ENCODE measurements at places on chromosomes 13 and 19.

- peak; percentile 74 for DNase-seq
Measured at GRCh38 chr19:47047763-47048405, 540 bp downstream of the TMEM160 start.

DNA sequence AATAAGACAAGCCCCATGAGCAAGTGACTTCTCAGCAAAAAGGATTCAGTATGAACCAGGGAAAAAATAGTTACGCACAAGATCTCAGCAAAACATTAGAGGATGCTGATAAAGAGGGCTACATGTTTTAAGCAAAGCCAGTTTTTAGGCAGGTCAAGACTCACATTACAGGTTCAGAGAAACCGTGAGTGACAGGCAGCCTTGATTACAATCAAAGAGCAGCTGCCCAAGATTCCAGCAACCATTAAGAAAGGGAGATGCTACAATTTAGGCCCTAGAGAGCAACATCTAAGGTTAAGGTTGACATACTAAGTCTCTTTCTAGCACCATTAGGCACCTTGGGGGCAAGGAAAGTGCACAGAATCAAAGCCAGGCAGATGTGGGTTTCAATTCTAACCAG is 2.8 kb upstream of the SLC7A1 start:
- no peak for DNase-seq

GRCh38 chr13:100566543-100566942 is 22.0 kb downstream of the GGACT start:
- no peak for DNase-seq

GRCh38 chr19:13122980-13123957 is 5.2 kb downstream of the NACC1 start:
- no peak for DNase-seq

DNA sequence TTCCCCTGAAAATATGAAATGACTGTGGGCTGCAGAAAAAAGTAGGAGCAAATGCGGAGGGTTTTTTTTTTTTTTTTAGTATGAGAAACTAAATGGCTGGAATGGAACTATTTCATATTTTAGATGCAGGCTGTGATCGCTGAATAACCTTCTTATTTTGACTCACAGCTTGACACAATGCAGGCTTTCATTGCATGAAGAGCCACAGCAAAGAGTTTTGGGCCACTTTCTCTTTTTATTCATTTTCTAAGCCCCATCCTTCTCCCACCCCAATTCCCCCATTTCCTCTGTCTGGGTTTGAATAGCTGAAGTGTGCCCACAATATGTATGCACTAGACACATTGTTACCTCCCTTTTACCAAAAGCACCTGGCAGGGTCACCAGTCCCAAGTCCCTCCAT is 125.9 kb downstream of the COG6 start:
- DNase-seq = no peak

- DNase-seq = no peak
Measured at GRCh38 chr19:14054721-14055120, 7.2 kb downstream of the PALM3 start.

DNA sequence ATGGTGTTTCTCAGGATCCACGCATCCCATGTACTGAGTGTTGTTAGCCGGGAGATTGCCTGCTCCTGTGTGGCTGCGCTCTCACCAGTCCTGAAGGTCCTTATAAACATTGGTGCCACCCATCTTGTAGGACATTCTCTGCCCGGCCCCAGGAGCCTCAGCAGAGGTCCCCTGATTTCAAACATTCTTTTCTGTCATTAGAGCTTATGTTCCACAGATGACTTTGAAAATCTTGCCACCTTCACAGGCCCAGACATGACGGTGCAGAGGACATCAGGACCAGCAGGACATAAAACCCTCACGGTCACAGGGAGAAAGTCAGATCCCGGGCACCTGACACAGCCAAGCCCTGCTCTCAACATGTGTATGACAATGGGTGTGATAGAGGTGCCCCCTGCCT is 33.2 kb upstream of the PEPD start:
- no peak for DNase-seq

DNA sequence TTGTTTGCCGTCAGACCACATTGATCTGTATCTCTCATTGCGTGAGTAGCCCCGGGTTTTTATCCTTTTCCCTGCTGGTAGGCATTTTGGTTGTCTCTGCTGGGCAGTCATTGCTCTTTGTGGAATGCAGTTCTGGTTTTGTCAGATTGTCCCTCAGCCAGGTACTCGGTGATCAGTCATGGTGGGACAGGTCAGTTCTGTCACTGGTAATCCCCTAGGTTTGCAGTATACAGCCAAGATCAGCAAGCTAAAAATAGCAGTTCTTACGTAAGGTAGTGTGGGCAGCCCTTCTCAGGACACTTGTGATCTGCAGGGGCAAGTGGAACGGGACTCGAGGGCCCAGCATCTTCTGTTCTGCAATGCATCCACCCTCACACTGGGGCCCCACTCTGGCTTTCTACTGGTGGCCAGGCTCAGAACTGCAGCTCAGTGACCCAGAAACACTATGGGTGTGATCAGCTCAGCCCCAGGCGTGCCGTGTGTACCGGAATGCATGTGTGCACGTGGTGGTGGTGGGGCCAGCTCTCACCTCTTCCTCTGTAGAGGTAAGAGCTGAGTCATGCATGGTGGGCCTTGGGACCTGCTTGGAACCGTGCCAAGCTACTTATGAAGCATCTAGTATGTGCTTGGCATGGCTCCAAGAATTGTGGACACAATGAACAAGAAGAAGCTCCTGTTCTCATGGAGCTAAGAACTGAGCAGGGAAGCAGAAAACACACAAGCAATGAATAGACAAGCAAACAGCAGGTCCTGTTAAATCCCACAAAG is 6.3 kb downstream of the PLEKHF1 start:
- DNase-seq = peak; percentile 75

- DNase-seq = no peak
Measured at GRCh38 chr13:97141564-97142005, 80.5 kb upstream of the MBNL2 start.

DNA sequence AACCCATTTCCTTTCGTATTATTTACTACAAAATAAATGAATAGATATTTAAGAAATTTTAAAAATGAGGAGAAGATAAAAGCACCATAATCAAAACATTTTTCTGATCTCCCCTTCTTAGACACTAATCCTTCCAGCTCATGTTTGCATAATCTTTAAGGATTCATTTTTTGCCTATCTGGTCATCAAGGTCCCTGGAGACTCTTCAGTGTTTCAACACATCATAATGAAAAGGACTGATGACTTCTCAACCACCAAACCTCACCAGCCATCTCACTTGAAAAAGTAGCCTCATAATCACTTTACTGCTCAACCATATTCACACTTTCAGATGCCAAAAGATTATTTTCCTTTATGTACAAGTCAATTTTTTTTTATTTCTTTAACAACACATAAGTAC is 80.1 kb downstream of the DCLK1 start:
- no peak for DNase-seq

DNA sequence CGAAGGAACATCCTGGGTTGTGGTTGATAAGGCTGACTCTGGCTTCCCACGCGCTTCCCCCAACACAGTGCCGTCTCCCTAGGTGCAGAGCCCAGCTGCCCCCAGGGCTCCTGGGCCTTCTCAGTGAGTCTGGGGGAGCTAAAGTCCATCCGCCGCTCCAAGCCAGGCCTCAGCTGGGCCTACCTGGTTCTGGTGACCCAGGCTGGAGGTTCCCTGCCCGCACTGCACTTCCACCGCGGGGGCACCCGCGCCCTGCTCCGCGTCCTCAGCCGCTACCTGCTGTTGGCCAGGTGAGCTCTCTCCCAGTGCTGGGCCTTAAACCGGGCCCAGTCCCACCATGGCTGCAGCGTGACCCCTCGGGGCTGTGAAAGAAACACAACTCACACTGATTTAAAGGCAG is 3.7 kb downstream of the TBC1D17 start:
- DNase-seq = no peak

- no peak for DNase-seq
Measured at GRCh38 chr19:54426291-54426931, 11.1 kb downstream of the TTYH1 start.

DNA sequence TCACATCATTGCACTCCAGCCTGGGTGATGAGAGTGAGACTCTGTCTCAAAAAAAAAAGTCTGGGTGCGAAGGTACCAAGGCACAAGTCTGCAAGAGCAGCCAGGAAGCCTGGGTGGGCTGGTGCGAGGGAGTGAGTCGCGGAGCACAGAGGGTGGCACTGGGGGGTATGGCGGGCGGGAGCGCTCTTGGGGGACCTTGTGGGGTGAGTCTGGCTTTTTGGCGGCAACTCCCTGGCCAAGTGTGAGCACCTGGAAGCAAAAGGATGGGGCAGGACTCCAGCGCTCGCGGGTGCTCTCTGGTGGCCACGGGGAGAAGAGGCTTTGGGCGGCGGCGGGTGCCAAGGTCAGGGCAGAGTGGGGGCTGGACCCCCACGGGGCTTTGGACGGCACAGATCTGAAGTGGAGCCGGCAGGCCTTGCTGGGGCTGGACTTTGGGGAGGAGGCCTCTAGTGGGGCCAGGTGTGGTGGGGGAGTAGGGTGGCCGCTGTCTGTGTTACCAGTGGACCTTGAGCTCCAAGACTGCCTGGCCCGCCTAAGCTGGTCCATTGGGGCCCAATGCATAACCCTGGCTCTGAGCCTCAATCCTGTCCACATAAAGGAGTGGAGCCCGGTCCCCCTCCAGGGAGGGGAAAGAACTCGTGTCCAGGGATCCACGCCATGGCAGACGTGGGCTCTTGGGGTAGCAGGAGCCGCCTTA is 1.6 kb downstream of the P2RY11 start:
- peak; percentile 41 for DNase-seq

DNA sequence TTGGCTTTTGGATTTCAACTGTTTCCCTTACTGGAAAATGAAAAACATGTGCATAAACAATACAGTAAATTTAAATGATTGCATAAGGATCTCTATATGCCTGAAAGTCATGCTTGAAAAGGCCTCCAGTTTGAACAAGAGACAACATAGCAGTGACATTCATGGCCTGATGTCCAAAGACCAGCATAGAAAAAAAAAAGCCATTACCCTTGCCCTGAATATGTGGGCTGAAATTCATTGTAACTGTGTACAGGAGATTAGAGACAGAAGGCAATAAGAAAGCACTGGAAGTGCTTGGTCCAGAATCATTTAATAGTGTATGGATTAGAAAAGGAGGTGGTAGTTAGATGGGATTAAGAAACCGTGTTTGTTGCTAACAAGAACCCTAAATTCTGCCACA is 15.4 kb downstream of the MIR17HG start:
- no peak for DNase-seq

GRCh38 chr19:5933391-5934068 is 19.5 kb downstream of the CAPS start:
- DNase-seq = no peak

DNA sequence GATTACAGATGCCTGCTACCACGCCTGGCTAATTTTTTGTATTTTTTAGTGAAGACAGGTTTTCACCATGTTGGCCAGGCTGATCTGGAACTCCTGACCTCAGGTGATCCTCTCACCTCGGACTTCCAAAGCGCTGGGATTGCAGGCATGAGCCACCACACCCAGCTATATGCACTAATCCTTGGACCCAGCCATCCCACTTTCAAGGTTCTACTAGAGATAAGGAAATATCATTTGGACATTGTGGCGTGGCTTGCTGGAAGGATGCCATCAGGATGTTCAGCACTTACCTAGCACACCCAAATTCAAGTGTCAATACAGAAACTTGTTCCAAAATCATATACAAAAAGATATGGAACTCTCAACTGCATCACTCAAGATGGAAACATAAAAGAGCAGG is 136.4 kb downstream of the ABCC4 start:
- DNase-seq = no peak

GRCh38 chr13:43924549-43925245 is 45.0 kb downstream of the LACC1 start:
- DNase-seq = no peak

DNA sequence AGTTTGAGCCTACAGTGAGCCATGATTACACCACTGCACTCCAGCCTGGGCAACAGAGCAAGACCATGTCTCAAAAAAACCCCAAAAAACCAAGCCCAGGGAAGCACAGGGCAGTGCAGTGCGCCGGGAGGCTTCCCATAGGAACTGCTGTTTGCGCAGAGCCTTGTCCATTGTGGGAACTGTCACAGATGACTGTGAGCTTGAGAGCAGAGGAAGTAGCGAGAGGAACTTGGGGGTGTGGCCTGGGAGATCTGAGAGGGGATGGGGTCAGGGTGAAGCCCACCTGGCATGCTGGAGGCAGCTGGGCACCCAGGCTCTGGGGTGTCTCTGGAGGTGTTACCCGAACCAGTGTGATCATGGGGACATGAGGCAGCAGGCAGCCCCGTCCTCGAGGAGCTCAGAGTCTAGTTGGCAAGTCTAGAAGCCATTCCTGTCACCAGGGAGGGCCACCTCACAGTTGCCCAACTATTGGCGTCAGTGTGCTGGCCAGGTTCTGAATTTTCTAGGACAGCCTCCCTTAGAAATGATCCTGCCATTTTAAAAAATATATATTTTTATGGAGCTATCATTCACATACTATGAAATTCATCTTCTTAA is 10.4 kb downstream of the KDM4B start:
- DNase-seq = no peak

- DNase-seq = no peak
Measured at GRCh38 chr13:32284927-32285632, 30.1 kb downstream of the ZAR1L start.

DNA sequence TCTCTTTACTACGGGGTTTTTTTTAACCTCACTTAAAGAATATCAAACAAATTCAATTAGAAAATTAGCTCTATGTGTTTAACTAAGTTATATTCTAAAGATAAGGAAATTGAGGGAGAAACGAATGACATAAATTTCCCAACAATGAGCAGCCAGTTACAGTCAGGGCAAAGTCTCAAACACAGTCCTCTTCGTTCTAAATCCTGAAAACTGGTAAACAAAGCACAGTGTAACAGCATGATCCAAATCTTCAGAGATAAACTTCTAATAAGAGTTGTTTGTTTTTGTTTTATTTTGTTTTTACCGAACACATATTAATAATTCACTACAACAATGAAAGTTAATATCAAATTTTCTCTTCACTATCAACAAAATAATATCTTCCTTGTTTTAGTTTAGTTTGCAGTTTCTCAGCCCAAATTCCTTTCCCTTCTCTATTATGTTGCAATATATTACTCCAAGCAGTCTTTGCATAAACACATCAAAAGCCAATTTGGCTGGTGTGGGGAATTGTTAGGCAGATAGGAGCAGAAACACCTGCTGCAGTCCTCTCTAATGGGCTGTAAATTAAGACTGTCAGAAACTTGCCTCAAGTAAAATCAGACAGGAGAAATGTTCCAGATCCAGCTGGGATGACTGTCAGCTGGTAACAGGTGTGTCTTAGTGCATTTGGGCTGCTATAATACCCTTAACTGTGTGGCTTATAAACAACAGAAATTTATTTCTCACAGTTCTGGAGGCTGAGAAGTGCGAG is 106.5 kb upstream of the SGCG start:
- no peak for DNase-seq

GRCh38 chr13:105821337-105821736 is 714.1 kb downstream of the EFNB2 start:
- DNase-seq = no peak

GRCh38 chr13:50679321-50679720 is 164.2 kb downstream of the DLEU7 start:
- no peak for DNase-seq
